NCI-H2227 treated with DMSO at 0.1 percent for 48 hours (cell line): ENCODE measurements at places on chromosomes 13 and 19.

DNA sequence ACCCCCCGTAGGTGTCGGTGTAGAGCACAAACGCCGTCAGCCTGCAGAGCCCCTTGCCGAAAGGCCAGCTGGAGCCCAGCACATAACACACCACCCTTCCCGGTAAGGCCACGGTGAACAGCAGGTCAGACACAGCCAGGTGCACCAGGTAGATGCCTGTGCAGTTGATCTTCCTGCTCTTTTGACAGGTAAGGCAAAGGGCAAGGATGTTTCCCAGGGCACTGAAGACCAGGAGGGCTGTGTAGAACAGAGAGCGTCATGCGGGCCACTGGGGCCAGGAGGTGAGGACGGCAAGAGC is 92.6 kb upstream of the TM9SF2 start:
- DNase-seq: no peak

GRCh38 chr13:111335298-111335697 is 14.9 kb downstream of the TEX29 start:
- no peak for DNase-seq

- DNase-seq: no peak
Measured at GRCh38 chr13:100506154-100506553, 82.4 kb downstream of the GGACT start.

GRCh38 chr13:98919566-98919965 is 58.3 kb downstream of the DOCK9 start:
- no peak for DNase-seq

DNA sequence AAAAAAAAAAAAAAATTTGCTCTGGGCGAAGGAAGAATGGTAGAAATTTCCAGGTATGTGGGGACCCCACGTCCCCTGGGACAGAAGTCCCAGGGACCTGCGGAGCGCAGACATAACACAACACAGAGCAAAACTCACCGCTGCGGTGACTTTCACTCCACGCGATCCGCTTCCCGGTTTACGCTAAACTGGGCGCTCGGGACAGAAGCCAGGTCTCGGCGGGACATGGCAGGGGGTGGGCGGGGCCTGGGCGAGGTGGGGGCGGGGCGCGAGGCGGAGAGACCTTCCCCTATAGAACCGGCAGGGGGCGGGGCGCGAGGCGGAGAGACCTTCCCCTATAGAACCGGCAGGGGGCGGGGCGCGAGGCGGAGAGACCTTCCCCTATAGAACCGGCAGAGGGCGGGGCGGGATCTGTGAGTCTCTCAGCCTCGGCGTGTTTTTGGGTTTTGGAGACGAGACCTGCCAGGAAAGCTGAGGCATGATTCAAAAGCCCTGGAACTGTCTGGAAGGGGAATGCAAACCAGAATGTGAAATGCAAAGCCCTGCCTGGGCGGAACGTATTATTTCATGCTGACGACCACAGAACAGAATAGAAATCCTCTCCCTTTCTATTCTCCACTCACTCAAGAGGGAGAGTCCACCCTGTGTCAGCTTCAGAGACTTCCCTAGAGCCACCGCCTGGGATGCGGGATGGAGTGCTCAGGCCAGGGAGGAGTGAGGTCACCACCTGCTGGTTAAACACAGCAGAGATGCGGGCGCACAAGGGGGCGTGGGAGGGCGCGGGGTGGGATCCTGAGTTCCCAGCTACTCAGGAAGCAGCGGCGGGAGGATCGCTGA is 20.2 kb upstream of the ERVV-1 start:
- peak; percentile 79 for DNase-seq

- no peak for DNase-seq
Measured at GRCh38 chr19:11506967-11507366, 1.3 kb upstream of the ZNF653 start.

DNA sequence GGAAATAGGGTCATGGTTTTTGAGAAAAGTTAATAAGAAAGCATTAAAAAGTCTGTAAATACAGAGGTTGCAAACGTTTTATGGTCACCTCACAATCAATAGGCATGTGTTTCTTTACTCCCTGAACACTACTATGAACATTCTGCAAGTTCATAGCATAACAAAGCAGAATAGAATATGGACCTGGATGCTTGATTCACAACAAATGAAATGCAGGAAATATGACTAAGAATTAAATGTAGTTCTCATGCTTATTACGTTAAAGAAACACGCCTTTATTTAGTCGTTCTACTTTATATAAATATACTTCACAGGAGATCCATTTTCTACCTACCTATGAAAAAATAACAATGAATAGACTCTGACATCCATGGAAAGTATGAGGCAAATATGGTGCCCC is 344.0 kb downstream of the KCTD12 start:
- DNase-seq: no peak

GRCh38 chr19:31146546-31147183 is 202.6 kb downstream of the TSHZ3 start:
- no peak for DNase-seq

- no peak for DNase-seq
Measured at GRCh38 chr13:75947448-75947847, 311.3 kb downstream of the LMO7 start.

DNA sequence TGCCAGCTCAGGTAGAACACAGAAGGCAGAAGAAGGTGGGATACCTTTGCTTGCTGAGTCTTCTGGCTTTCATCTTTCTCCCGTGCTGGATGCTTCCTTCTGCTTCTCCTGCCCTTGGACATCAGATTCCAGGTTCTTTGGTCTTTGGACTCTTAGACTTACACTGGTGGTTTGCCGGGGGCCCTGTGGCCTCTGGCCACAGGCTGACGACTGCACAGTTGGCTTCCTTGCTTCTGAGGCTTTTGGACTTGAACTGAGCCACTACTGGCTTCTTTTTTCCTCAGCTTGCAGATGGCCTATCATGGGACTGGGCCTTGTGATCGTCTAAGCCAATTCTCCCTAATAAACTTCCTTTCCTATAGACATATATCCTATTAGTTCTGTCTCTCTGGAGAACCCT is 19.8 kb upstream of the ZNF331 start:
- DNase-seq: no peak

GRCh38 chr19:18183529-18183928 is 9.5 kb upstream of the MPV17L2 start:
- no peak for DNase-seq

DNA sequence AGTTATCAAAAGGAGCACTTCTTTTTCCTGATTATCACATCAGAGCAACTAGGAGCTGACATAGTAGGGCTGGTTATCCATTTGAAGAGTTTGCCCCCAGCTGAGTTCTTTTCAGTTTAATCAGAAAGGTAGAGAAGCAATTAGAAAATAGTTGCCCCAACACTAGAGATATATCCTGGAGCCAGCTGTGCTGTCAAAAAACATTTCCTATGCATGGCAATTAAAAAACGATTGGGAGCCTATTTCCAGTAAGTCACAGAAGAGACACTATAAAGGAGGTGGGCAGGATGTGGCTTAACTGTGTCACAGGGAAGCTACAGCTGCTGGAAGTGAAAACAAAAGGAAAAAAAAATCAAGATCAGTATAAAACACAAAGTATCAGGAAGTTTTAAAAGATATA is 155.7 kb upstream of the SLITRK1 start:
- no peak for DNase-seq

- DNase-seq: peak; percentile 26
Measured at GRCh38 chr19:12884926-12885748, 1.9 kb downstream of the KLF1 start.

- no peak for DNase-seq
Measured at GRCh38 chr19:958967-959855, 24.9 kb upstream of the WDR18 start.

- DNase-seq: no peak
Measured at GRCh38 chr19:2974342-2975041, 2.9 kb upstream of the TLE6 start.

- no peak for DNase-seq
Measured at GRCh38 chr13:97327086-97327485, 105.0 kb downstream of the MBNL2 start.

- no peak for DNase-seq
Measured at GRCh38 chr19:44588771-44589112, 24.6 kb upstream of the IGSF23 start.

GRCh38 chr13:114041493-114041892 is 67.6 kb upstream of the C13orf46 start:
- DNase-seq: no peak

GRCh38 chr13:109249780-109250528 is 536.4 kb downstream of the IRS2 start:
- DNase-seq: no peak

DNA sequence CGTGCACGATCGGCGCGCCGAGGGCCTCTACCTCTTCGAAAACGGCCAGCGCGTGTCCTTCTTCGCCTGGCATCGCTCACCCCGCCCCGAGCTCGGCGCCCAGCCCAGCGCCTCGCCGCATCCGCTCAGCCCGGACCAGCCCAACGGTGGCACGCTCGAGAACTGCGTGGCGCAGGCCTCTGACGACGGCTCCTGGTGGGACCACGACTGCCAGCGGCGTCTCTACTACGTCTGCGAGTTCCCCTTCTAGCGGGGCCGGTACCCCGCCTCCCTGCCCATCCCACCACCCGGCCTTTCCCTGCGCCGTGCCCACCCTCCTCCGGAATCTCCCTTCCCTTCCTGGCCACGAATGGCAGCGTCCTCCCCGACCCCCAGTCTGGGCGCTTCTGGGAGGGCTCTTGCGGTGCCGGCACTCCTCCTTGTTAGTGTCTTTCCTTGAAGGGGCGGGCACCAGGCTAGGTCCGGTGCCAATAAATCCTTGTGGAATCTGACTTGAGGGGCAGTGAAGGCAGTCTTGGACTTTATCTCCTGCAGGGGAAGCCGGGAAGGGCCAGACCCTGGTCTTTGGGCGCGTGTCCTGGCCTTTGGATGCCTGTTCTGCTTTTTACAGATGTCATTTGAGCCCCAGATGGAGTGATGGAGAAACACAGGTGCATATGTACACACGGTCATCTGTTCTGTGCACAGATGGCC is 2.2 kb downstream of the CLEC11A start:
- DNase-seq: no peak

DNA sequence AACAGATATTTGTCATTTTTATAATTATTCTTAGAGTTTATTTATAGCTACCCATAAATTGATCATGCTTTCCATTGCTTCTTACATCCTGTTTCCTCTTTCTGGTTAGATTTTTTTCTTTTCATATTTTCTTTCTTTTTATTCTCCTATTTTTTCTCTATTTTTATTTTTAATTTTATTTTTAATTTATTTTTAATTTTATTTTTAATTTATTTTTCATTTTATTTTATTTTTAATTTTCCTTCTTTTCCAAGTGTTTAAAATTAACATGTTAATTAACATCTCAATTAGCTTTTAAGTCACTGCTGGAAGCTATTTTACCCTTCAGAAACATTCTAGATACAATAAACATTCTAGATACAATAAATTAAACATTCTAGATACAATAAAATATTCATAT is 269.6 kb downstream of the B3GLCT start:
- DNase-seq: no peak

- no peak for DNase-seq
Measured at GRCh38 chr13:25922376-25922775, 129.4 kb downstream of the SHISA2 start.
